ENCODE measurements at places on chromosomes 1 and 21.
A peak's percentile ranks its signal among the peaks of the same experiment; 100 is the strongest.

DNA sequence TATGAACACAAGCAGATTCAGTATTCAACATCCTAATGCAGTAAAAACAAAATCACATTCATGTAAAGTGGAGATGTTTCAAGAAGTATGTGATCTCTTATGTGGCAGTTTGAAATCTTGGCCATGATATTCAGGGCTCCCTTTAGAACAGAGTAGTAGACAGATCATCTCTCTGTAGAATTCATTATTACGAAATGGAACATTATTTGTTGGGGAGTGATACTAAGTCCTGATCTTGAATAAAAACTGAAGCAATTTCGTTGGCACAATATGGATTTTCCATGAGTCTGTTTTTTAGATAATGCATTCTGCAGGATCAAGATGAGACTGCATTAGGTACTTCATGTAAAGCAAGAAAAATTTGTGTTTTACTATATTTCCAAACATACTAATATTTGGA, 264.4 kb upstream of the NRIP1 start:
- DNase-seq = no peak

DNA sequence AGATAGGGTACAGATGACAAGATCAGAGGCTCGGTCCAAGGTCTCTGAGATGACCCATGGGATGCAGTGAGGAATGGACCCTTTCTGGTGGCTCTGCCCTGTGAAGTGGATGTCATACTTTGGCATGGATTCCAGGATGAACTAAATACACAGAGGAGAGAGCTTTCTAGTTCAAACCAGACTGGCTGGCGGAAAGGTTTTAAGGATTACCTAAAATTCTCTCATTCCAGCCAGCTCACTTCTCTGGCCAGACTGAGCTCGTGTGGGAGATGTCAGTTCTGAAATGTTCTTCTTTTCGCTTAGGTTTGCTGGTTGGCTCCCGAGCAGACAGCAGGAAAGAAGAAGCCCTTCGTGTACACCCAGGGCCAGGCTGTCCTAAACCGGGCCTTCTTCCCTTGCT, 6.2 kb downstream of the RNPEP start:
- DNase-seq = no peak

GRCh38 chr1:8742022-8742924, 75.2 kb downstream of the RERE start:
- DNase-seq = no peak

- no peak for DNase-seq
These were observed 120.2 kb downstream of the MRPL39 start for GRCh38 chr21:25487046-25487594.

DNA sequence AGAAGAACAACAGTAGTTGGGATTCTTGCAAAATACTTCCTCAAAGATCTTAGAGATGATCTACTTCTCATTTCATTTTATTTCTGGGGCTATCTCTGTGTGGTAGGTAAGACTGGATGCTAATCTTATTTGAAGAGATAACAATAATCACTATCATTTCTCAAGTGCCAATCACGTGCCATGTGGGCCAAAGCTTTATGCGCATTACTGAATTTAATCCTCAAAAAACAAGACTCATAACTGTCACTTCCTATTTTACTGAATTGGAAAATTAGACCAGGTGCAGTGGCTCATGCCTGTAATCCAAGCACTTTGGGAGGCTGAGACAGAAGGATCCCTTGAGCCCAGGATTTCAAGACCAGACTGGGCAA, 121.7 kb downstream of the KCNN3 start:
- no peak for DNase-seq

- DNase-seq = no peak
These were observed 190.5 kb upstream of the NRIP1 start for GRCh38 chr21:15255261-15255660.

DNA sequence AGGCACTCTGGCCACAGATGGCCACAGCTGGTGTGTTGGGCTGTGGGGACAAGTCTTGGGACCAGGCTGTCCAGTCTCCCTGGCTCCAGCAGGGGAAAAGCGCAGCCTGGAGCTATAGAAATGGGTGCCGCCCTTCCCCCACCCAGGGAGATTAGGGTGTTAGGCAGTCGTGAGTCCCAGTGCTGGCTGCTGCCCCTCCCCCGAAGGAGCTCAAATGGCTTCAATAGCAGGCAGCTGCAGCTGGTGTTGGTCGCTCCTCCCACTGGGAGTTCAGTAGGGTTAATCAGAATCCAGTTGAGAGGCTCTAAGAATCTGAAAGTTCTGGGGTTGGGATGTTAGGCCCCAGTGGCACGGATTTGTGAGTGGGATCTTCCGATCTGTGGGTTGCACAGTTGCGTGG, 595.6 kb upstream of the PKN2 start:
- no peak for DNase-seq

- peak; percentile 51 for DNase-seq
These were observed 9.0 kb upstream of the IFFO2 start for GRCh38 chr1:18965206-18966173.

GRCh38 chr1:33171977-33172813, 9.6 kb downstream of the TRIM62 start:
- no peak for DNase-seq

DNA sequence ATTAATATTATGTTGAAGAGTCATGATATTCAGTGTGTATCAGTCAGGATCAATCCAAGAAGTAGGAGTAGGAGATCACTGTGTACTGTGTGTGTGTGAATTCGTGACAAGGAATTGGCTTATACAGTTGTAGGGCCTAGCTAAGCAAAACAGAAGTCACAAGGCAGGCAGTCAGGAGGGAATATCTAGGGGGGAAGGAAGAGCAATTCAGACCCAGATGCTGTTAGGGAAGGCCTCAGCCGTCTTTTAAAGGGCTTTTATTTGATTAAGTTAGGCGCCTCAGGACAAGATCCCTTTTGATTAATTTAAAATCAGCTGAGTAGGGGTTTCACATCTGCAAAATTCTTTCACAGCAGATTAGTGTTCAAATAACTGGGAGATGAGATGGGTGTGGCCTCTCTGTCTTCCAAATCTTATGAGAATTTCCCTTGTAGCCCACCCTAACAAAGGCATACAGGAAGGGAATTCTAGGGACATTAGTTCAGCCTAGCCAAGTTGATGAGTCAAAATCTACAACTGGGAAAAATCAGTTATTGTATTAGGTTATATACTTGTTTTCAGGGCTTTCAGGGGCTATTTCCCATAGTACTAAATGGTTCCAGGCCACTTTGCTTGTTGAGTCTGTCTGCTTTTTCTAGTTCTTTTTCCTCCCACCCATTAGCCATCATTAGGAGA, 47.4 kb downstream of the ALG6 start:
- DNase-seq = no peak

DNA sequence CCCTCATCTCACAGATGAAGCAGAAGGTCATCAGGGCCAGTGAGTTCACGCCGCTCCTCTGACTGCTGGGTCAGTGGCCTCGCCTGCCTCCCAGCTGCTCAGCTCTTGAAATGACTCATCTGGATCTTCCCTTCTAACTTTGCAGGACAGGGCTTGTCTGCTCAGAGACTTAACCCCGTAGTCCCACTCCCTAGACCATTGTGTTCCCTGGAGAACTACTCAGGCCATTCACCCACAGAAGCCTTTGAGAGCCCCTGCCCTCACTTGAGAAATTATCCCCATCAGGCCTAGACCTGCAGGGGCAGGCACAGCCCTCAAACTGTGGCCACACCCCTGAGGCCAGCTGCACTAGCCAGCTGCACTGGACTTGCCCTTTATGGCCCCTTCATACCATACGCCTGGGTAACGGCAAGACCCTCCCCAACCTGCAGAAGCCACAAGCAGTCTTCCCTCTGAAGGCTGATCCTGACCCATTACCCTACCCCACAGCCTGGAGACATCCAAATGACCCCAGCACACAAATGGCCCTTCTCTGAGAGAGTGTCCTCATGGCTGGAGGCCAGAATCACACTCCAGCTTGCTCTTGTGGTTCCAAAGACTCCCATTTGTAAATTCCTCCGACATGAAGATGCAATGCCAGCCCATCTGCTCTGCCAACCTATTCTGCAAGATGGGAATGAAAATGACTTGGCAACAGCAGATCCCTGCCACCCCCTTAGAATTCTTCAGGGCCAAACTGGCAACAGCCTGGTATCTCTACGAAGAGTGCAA, 33.2 kb downstream of the RCSD1 start:
- DNase-seq = no peak

- no peak for DNase-seq
These were observed 18.1 kb upstream of the PADI3 start for GRCh38 chr1:17230671-17231310.

- no peak for DNase-seq
These were observed 65.4 kb downstream of the ALPL start for GRCh38 chr1:21574466-21575151.

- DNase-seq = no peak
These were observed 39.7 kb downstream of the SLC35A3 start for GRCh38 chr1:100009458-100009857.

GRCh38 chr1:53601031-53601745, 137.8 kb downstream of the GLIS1 start:
- no peak for DNase-seq

DNA sequence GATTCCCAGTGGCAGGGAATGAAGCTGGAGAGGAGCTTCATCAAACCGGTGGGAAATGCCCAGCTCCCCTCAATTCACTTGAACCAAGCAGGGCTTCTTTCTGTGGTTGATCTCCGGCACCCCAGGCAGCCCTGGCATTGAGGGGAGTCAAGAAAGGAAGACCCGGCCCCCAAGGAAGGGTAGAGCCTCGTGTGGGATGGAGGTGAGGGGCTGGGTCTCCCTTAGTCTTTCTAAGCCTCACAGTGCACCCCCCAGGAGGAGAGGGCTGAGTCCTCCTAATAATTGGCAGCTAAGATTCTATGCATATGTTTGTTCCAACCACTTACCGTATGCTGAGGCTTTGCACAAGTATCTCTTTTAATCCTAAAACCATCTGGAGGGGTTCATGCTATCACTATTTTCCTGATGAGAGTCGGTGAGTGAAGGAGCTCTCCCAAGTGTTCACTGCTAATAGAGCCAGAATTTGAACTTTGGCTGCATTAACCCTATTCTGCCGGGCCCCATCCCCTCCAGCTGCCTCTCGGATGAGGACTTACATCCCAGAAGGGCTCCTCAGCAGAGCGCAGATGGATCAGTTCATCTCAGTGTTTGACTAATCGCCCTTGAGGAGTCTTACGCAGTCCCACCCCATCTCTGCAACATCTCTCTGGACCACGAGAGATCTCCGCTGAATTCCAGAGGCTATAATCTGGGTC, 33.1 kb upstream of the TMEM51 start:
- no peak for DNase-seq

DNA sequence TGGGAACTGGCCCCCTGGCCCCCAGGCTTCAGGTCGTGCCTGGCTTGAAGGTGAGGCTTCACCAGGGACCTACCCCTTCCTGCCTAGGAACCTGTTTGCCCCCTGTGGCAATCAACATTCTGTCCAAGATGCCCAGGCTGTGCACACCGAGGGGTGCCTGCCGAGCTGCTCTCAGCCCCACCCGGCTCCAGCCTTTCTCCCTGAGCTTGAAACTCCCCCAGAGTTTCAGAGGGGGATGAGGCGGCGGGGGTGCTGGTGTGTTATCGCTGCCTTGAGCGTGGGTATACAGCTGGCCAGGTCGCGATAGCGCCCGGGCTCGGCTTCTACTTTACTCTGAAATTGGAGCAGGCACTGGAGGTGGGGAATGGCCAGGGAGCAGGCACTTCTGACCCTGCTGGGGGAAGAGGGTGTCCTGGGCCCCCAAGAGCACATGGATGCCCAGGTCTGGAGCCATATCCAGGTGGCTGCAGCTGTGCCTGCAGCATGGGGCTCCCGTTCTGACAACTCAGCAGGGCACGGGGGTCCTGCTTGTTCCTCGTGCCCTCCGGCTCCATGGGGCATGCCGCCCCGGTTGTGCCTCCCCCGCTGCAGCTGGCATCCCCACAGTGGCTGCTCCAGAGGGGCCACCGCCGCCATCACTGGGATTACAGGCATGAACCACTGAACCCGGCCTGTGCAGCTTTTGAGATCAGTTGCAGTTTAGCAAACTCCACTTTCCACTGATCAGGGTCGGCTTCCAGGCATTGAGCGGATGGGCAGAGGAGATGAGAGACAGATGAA, 29.8 kb downstream of the RYR2 start:
- no peak for DNase-seq

- DNase-seq = no peak
These were observed 52.8 kb upstream of the GOLT1A start for GRCh38 chr1:204266504-204267034.

Data from stimulated activated naive CD8-positive, alpha-beta T cell treated with anti-CD3 and anti-CD28 coated beads, Interleukin-15, Interleukin-2, amounts not matched to agents 100 U/mL and 50 U/mL, for 24 hours (primary cell).